Activated naive CD4-positive, alpha-beta T cell treated with anti-CD3 and anti-CD28 coated beads, Interleukin-2, amount 10 ng/mL, durations not matched to agents 7 days and 5 days (primary cell): ENCODE measurements at places on chromosomes 1 and 21.

DNA sequence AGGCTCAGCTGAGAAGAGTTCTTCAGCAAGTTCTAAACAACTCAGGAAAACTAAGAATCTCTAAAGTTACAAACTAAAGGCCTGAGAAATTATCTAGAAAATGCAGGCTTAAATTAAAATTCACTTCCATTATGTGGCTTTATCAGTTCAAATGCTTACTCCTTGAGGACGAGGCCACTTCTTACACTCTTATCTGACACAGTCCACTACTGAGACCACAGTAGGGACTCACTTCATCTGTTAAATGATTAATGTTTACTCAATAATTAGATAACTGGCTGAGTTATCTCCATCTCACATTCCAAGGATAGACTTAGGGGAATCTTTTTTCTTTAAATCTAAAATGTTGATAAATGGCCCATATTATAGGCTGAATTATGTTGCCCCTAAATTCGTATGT, 1.6 kb downstream of the C1orf141 start:
- DNase-seq, result no peak

- no peak for DNase-seq
Measured at GRCh38 chr1:247444571-247444970, 13.3 kb downstream of the OR2B11 start.

DNA sequence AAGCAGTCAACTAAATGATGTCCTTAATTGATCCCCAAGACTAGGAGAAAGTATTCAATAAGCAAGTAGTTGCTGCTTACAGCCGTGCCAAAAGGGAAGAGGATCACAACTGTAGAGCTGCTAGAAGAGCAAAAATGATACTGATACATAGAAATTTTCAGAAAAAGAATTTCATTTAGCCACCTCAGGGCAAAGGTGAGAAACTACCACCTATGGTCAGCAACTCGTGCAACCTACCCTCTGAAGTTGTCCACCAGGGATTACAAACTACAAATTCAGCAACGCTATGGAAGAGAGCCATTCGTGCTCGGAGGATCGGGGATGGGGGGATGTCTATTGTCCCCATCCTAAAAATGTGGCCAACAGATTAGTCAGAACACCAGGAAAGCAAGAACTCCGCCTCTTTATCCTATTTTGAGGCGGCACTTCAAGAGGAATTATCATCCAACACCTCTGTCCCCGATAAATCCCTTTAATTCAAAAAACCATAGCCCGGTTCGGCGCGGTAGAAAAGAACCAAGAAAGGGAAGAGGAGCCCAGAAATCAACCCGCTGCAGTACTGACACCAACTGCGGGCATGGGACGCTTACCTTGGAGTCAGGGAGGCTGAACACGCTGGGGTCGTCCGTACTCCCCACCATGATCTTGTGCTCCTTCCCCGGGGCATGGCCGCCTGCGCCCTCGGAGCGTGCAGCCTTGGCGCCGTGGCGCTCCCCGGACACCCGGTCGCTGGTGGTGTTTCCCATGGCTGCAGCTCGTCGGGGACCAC, 687 bp downstream of the PRKAB2 start:
- DNase-seq, result no peak

DNA sequence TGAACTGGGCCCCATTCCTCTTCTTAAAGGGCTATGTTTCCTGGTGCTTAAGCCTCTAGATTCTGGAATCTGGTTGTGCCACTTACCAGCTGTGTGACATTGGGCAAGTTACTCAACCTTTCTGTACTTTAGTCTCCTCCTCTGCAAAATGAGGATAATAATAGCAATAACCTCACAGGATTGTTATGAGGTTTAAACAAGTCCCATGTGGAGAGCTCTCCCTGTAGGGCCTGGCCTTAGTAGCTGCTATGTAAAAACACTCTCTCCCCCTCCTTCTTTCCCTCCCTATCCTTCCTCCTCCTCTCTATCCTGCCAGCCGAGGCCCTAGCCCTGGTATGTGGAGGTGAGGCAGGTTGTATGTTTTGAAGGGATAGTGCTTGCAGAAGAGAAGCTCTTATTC, 8.2 kb upstream of the PEAR1 start:
- DNase-seq, result no peak

DNA sequence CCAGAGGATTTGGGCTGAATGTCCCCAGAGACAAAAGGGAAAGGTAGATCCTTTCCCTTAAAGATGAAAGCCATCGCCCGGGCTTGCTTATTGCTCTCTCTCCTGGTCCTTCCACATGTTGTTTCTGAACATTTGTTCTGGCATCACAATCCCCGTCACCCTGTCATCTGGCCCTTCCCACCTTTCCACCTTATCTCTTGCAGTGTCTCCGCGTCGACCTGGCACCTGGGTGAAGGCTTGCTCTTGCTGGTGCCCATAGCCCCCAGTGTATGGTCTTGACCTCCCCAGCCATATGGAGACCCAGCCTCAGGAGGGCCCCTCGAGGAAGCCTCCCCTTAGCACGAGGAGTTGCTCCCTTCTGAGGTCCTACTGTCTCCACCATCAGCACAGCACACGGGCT, 64.6 kb downstream of the ATP5PO start:
- DNase-seq, result no peak

DNA sequence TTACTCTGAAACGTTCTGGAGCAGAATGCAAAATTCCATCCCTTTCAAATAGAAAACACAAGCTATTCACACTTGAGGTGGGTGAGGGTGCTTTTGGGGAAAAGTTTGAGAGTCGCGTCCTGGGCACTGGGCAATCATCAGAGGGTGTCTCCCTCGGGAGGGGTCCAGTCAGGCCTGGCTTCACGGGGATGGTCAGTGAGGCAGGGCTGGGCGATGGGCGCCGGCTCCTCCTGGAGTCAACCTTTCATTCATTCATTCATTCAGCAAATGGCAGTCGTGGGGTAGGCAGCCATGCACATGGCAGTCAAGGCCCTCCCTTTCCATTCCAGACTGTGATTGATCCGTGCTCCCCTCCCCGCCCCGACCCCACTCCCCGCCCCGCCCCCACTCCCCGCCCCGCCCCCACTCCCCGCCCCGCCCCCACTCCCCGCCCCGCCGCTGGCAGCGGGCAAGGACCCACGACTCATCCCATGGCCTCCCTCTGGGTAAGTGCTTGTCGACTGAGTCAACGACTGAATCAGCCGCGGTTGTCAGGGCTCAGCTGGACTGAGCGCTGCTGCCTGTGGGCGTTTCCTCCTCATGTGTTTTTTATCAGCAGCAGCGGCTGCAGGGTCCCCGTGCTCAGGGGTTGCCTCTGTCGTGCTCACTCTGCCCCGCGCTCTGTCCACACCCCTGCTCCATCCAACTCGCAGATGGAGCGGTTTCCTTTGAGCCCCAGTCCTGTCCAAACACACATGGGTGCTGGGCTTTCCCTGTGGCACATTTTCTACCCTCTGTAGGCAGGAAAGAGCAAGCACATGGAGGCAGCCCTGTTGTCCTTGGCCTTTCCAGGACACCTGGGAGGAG, 12.5 kb upstream of the SPSB1 start:
- peak; percentile 50 for DNase-seq

DNA sequence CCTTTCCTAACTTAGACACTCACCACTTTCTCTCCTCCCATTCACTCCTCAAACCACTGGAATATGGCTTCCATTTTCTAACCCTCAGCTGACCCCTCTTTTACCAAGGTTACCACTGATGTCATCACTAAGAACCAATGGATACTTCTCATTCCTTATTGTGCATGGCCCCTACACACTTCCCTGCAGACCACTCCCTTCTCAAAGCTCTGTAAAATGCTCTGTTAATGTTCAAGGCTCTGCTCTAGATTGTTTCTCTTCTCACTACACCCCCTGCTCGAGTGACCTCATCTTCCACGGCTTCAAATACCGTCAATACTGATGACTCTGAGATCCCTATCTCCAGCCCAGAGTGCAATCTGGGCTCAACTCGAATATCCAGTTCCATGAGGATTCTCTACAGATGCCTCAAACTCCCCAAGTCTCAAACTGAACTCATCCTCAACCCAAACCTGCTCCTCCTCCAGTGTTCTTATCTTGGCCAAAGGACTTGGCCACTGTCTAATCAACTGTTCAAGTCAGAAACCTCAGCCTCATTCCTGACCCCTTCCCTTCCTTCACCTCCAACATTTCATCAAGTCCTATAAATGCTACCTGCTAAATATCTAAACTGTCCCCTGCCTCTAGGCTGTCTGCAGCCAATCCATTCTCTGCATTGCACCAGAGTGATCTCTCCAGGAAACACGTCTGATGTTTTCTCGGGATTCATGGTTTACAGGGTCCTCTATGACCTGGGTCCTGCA, 41.3 kb upstream of the BMP8B start:
- no peak for DNase-seq

DNA sequence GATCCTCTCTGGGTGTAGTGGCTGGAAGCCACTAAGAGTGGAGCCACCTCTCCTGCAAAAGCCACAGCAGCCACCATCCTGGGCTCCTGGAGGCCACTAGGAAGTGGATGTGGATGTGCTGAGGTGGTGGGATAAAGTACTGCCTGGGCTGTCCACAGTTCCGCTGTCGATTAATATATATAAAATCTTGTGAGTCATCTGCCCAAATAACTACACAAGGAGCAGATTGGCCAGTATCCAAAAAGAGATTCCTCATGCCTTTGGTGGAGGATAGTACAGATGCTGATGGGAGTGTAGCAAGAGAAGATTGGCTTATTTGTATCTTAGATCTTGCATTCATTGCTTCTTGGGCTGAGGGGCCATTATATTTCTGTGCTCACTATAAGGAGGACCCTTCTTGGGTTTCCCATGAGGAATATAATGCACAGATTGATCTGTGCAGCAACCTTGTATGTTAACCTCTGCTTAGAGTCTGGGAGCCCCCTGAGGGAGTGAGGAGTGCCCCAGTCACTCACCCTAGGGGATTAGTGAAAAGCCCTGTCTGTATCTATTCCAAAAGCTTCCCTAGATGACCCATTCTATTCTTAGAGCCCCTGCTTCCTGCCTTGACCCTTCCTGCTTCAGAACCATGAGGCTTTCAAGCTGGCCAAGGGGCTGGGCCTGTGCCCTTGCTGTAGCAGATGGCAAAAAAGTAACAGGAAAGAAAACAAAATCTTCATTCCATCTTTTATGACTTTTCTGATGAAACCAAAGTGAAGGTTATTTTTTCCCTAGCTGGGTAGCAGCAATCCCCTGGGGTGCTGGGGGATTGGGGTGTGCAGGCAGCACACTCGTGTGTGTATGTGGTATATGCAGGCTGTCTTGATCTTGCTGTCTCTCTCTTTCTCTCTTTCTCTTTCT, 31.7 kb downstream of the RCSD1 start:
- DNase-seq, result no peak

DNA sequence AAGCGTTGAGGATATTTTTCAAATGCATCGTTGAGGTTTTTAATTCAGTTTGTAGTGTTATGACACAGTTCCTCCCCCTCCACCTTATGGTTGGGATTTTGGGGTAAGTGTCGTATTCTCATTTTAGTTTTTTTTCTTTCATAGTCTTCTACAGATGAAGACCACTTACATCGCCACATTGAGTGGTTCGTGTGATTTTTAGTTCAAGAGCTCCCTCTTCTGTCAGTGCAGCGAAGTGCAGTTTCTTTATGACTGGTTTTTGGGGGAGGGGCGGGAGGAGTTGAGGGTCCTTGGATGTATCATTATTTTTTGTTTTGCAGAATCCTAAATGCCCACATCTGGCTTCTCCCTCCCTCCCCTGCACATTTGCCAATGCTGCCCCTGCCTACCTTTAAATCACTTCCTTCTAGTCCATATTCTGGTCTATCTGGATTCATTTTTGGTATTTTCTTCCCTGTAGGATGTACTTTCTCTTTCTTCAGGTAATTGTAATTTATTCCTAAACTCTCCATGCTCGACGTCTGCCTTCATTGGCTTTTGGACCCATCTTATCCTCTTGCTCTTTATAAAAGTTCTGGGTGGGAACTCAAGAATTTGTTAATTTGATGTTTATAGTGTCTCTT, 433.1 kb downstream of the CAMTA1 start:
- peak; percentile 48 for DNase-seq

DNA sequence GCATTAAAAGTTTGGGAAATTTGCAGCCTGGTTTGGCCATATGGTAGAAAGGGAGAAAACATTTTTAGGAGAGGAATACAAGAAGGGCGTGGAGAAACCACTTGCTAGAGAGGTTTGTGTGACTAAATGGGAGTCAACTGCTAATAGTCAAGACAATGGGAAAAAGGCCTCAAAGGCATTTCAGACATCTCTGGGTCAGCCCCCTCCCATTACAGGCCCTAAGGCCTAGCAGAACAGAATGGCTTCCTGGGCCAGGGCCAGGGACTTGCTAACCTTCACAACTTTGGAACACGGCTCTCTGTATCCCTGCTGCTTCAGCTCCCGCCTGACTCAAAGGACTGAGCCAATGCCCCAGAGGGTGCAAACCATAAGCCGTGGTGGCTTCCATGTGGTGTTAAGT, 752.3 kb upstream of the ADAMTS5 start:
- no peak for DNase-seq
